Breast epithelium (tissue), 4 donors: ENCODE measurements at places on chromosomes 6 and 20.

- DNase-seq: no peak
Observed at GRCh38 chr6:26306232-26306631, 58.8 kb upstream of the BTN3A2 start.

- no peak for DNase-seq
Observed at GRCh38 chr6:163761481-163761880, 347.0 kb downstream of the QKI start.

GRCh38 chr6:144897441-144897921, 612.3 kb downstream of the UTRN start:
- no peak for DNase-seq

DNA sequence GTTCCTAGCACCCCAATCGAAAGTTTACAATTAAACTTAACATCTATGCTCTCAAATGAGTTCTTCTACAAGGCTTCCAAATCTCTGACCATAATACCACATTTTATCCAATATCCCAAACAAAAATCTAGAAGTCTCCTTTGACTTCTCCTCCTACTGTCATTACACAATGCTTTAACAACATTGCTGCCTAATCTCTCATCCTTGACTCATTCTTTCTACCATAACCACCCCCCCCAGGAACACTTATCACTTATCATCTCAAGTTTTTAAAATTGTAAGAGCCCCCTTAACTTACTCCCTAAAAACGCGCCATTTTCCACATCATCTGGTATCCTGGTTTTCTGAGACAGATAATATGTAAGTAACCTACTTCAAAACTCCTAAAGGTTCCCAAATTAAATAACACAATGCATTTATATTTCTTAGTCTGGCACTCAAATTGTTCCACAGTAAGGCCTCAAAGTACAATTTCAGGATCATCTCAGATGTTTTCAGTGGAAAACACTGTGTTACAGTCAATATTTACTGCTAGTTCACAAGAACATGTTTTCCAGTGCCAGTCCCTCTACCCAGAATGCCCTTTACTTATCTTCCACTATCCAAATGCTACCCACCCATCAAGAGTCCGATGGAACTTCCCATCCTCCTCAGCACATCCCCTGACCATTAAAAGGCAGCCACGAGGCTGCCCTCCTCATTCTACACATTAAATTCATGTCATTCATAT, 308.2 kb upstream of the THEMIS start:
- DNase-seq: no peak

DNA sequence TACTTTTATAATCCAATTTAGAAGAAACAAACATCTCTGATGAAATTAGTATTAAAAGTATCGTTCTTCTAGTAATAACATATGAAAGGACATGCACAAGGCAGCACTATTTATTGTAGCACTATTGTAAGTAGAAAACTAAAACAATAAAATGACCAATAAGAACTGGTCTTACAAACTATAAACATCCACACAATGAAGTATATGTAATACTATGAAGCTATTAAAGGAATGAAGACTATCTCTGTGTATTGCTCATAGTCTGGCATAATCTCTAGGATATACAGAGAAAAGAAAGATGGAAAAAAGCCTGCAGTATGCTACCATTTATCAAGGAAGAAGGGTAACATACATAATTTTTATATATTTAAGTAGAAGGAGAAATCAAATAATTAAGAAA, 16.7 kb downstream of the LCA5 start:
- no peak for DNase-seq

DNA sequence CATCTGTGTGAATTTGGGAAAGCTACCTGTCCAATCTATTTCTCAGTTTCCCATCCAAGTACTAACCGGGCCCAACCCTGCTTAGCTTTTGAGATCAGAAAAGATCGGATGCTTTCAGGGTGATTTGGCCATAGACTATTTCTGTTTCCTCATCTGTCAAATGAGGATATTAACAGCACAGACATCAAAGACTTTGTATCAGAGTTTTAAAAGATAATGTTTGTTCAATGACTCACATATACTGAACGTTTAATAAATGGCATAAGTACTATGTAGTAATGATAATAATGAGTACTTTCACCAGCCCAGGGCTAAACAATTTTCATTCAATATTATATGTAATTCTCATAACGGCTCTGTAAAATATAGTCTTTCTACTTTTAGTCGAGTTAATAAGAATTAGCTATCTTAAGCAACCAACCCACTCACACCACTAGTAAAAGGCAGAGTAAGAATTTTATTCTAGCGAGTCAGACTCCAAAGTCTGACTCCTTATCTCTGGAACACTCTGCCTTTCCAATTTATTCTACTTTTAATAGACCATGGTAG, 216.5 kb downstream of the ARHGAP18 start:
- DNase-seq: no peak
